ENCODE measurements at places on chromosomes 13 and 19.
A peak's percentile ranks its signal among the peaks of the same experiment; 100 is the strongest.

DNA sequence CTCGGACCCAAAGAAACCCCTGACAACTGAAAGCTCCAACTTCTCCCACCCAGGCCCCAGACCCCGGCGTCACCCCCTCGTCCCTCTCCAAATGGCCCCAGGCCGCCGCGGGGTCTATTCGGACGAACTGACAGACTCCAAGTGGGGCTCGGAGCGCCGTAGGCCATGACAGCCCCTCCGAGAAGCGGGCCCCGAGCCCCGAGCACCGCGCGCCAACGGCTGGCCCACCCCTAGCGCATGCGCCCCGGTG, 360 bp downstream of the DDX39A start:
- peak; percentile 92 for DNase-seq

DNA sequence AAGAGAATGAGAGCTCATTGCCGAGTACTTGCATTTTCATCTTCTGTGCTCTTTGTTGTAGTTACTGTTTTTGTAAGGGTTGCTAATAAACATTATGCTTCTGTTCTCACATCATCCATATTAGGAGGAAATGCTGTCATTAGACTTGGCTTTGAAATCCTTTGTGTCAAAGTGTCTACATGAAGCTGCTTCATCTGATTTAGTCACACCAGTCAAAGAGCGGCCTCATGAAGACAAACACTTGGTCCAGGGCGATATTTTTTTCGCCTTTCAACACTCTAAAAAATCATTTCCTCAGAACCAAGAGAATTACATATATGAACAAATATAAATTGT, 105.0 kb downstream of the SPRY2 start:
- no peak for DNase-seq

DNA sequence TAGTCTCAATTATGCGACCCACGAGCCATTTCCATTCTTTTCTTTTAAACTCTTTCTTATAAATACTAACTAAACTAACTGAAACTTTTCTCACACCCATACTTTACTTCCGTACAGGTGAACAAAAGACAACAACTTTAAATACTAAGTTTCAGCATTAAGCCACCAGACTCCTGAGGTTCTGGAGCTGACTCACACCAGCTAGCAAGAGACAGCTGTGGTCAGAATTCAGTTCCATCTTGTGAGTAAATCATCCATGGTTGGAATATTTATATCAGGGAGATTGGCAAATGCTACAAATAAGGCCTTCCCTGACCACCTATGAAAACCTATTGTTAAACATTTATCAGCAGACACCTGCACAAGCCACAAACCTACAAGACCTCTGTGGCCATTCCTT, 897.0 kb downstream of the EFNB2 start:
- no peak for DNase-seq

- no peak for DNase-seq
Measured at GRCh38 chr19:7644550-7644877, 7.6 kb downstream of the STXBP2 start.

DNA sequence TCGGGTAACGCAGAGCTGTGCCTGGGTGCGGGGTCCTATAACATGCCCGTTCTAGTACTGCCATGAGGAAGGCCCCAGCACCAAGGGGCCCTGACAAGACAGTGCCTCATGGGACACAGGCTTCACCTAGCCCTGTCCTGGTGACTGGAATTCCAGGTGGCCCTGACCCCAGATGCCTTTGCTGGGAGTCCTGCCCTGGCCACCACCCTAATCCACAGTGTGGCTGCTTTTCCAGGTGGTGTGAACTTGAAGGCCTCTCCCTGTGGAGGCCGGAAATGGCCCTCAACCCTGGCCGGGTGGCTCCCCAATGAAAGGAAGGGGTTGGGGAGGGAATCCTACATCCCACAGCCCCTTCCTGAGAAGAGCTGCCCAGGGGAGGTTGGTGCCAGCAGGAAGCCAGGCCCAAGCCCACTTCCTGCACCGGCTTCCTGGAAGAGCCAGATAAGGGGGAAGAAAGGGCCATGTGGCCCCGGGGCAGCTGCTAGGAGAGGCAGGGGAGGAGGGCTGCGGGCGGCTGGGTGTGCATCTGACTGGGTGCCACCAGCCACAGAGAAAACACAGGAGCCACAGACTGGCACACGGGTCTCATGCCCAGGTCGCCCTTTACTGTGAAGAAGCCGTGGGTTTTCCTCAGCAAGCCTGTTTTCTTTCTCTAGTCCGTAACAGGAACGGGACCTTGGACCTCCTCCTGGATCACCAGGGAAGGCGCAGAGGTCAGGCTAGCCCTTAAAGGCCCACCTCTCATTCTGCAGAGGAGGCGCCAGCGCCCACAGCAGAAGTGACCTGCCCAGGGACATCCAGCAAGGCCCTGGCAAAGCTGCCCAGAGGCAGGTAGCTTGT, 4.7 kb downstream of the LSM4 start:
- no peak for DNase-seq

DNA sequence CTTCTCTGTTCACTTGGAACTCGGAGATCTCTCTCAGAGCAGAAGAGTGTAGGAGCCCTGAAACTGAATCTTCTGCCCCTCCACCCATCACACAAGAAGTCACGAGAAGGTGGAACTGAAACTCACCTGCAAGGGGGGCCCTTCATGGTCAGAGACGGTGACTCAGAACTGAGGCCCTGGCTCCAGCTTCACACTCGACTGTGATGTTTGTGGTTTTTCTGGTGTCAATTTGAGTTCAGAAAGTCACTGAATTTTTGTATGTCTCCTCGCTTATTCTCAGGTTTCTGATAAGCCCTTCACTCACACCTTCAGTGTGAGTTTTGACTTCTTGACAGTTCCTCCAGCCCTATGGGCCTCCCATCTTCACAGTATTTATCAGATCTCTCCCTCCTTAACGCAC, 23.1 kb downstream of the SIGLEC5 start:
- DNase-seq: no peak

- peak; percentile 29 for DNase-seq
Measured at GRCh38 chr13:31518645-31519044, 220.7 kb upstream of the RXFP2 start.

- DNase-seq: no peak
Measured at GRCh38 chr13:41457589-41458186, 338 bp downstream of the RGCC start.

GRCh38 chr13:75647126-75647784, 11.1 kb downstream of the LMO7 start:
- DNase-seq: no peak

DNA sequence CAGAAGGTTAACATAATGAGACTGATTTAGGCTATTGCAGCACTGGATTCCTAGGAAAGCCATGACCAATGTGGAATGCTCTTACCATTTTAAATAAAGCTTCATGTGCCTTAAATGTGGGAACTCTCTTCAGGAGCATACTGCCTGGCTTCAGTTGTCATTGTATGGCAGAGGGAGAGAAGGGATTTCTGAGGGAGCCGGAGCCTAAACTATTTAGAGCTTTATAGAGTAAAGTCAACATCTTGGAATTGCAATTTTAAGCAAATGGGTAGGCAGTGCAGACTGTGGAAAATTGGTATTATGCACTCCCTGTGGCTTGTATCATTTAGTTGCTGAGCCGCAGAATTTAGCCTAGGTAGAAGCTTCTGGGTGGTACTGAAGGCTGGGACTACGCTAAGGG, 2041.4 kb downstream of the PCDH9 start:
- DNase-seq: no peak

DNA sequence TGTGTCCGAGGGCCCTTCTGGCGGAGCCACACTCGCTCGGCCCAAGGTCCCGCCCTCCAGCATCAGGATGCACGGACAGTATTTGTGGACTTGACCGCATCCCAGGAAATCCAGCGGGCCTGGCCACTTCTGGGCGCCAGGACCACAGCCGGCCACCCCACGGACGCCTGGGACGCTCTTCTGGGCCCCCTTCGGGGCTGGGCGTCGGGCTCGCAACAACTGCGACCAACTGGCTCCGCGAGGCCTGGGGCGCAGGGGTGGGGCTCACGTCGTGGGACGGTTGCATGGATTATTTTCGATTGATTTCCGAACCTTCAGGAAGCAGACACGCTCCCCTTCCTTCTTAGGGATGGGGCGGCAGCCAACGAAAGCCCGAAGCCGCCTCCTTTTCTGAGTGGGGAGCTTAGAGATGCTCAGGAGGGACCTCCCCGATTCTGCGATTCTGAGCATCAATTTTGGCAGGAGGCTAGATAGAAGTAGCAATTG, 521 bp upstream of the NUP58 start:
- DNase-seq: no peak

DNA sequence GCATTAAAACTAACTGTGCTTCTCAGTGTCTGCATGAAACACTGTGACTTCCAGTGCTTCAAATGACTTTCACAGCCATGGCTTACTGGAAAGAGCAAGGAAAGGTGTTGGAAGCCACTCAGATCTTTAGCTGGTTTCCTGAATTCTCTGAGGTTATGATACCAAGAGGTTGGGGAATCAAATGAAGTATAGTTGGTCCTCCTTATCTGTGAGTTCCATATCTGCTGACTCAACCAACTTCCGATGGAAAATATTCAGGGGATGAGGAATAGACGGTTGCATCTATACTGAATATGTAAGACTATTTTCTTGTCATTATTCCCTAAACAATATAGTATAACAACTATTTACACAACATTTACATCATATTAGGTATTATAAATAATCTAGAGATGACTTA, 32.4 kb downstream of the EPSTI1 start:
- no peak for DNase-seq

DNA sequence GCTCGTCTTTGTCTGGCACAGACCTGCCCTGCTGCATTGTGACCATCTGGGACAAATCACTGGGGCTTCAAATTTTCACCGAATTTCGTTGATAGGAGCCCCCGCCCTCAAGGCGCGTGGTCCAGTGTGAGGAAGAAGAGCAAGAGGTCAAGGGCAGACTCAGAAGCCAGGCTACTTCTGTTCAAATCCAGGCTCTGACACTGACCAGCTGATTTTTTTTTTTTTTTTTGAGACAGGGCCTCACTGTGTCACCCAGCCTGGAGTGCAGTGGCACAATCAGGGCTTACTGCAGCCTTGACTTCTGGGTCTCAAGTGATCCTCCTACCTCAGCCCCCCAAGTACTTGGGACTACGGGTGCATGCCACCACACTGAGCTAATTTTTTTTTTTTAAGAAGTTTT, 7.2 kb downstream of the SYNGR4 start:
- DNase-seq: no peak

DNA sequence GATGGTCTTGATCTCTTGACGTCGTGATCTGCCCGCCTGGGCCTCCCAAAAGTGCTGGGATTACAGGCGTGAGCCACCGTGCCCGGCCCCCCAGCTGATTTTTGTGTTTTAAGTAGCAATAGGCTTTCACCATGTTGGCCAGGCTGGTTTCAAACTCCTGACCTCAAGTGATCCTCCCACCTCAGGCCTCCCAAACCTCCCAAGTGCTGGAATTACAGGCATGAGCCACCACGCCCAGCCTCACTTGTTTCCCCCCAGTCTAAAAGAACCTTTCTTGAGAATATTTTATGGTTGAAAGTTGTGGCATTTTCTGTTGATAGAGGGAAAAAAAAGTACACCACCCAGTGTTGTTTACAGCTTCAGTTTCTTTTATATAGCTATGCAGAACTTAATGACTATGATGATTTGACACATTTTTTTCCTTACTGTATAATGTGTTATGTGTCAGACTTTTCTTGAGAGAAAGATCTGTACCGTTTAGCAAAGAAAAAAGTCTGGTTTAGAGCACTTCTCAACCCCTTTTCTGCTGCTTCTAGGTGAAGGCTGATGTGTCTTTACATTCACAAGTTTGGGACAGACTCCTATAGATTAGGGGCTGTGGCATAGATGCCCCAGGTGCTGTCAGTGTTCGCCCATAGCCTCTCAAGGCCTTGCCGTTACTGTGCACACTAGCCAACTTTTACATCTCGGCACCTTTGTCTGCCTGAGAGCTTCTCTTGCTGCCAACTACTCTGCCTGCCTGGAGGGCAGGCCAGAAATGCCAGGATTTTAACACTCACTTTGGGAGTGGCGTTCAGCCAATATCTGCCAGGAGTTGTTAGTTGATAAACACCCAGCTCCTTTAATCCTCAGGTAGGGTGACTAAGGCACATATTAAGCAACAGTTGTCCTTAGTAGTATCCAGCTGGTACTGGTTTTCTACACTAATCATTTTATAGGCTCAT, 33.0 kb downstream of the KCTD4 start:
- no peak for DNase-seq

- DNase-seq: no peak
Measured at GRCh38 chr13:71801781-71802180, 65.2 kb downstream of the DACH1 start.

GRCh38 chr13:27449081-27449603, 1.2 kb downstream of the MTIF3 start:
- DNase-seq: no peak

- DNase-seq: no peak
Measured at GRCh38 chr19:17302391-17303166, 646 bp downstream of the ABHD8 start.

DNA sequence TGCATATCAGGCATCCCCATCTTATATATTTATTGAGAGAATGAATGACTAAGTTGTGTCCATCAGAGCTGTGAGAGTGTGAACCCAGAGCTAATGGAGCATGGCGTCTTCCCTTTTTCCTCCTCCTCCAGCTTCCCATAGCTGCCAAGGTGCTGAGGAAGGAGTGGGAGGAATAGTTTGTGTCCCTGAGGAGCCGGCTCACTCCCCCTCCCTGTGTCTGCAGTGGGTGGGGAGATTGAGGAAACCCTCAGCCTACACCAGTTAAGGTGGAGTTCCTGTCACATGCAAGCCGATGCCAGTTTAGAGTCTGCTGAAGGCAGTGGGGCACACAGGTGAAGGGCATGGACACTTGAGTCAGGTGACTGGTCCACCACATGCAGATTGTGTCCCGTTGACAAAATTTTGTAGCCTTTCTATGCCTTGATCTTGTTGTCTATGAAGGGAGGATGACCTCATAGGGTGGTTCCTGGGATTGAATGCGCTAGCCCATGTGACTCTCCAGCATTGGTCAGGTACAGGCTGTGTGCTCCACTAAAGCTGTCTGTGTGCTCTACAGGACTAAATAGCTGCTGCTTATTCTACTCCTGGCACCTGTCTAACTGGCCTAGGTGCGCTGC, 47.6 kb upstream of the GPI start:
- DNase-seq: no peak

DNA sequence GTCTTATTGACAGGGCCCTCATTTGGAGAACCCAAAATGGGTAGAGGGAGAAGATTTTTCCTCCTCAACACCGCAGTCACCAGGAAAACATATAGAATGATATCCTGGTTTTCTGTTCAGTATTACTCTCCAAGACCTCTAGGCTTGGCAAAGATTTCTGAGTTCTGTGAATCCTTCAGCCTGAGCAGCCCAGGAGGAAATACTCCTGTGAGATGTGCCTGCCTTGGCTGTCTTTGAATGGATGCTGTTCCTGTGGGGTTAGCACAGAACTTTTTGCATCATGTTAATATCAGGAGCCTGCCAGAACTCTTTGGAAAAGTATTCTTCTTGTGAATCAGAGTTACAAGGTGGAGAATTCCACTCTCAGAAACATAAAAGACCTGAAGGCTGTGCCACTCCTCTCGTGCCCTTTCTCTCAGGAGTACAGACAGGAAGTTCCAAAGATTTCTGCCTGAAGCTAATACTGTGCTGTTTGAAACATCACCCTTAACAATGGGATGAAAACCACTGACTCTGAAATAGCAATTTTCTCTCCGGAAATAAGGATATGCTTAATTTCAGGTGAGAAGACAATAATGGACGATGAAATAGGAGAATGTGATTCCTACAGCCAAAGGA, 520.1 kb upstream of the NBEA start:
- DNase-seq: no peak

All from AG08395 (cell line).